ENCODE measurements at places on chromosomes 7 and 10.

- DNase-seq = no peak
Observed at GRCh38 chr7:102890971-102891692, 21.7 kb upstream of the LRRC17 start.

DNA sequence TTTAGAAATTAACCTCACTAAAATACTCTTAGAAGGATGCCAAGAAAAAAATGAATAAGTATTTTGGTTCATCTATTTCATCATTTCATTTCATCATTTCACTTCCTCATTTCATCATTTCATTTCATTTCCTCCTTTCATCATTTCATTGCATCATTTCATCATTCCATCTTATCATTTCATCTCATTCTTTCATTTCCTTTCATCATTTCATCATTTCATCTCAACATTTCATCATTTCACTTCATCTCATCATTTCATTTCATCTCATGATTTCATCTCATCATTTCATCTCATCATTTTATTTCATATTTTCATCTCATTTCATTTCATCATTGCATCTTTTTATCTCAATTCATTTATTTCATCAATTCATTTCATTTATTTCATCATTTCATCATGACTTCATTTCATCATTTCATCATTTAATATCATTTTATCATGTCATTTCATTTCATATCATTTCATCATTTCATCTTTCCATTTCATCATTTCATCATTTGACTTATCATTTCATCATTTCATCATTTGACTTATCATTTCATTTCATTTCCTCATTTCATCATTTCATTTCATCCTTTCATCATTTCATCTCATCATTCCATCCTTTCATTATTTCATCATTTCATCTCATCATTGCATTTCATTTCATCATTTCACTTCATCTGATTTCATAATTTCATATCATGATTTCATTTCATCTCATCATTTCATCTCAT, 129.9 kb downstream of the ZNF92 start:
- no peak for DNase-seq

GRCh38 chr10:119655566-119656001, 4.4 kb downstream of the BAG3 start:
- DNase-seq = peak; percentile 14

GRCh38 chr7:106317971-106318370, 33.2 kb upstream of the NAMPT start:
- no peak for DNase-seq

- no peak for DNase-seq
Observed at GRCh38 chr10:1608851-1609647, 128.3 kb downstream of the ADARB2 start.

- DNase-seq = no peak
Observed at GRCh38 chr7:155851892-155852291, 39.6 kb upstream of the SHH start.
